ENCODE measurements at places on chromosomes 1 and 21. TPM values are rescaled to one million over a fixed set of nuclear protein-coding genes. Genes with fewer than 3 reads are reported as not detected.

DNA sequence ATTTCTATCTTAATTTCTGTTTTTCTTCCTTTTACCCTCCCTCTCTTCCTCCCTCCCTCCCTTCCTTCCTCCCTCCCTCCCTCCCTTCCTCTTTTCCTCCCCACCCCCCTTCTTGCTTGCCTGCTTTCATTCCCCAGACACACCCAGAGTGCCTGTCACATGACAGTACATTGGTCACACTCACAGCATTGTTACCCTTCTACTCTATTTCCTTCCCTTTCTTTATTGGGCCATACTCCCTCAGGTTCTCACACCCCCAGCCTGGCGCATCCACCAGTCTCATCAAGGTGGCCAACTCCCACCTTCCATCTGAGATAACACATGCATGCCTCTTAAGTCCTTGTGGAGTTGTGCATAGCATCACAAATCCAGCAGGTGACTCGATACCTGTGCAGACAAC lies 10.9 kb downstream of the TMPRSS3 start:
- peak; percentile 62 for DNase-seq

- no peak for DNase-seq
Observed at GRCh38 chr21:46128106-46128932, 27.1 kb downstream of the FTCD start.

DNA sequence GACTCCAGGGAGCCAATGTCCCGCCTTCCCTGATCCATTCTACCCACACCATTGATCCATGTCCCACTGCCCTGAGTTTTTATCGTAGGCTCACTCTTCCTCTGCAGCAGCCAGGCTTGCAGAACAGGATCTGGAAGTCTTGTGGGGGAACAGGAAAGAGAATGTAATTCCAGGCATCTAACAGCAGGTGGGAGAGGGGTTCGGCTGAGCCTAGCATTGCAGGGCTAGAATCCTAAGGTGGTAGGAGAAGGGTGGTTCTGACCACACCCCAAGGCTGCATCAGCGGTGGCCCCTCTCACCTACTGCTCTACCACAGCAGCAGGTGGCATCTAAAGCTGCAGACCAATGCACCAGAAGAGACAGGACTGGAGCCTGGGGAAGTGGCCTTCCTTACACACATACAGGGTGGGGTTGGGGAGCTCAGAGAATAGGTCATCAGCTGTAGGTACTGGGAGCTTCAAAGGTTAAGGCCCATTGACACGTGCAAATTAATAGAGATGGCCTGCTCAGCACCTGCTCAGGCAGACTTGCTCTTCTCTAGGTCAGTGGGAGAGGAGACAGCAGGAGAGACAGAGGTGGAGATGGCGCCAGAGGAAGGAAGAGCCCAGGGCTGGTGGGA lies 20.5 kb downstream of the KNCN start:
- no peak for DNase-seq

SPRR2F gene
- total RNA-seq: not detected

DNA sequence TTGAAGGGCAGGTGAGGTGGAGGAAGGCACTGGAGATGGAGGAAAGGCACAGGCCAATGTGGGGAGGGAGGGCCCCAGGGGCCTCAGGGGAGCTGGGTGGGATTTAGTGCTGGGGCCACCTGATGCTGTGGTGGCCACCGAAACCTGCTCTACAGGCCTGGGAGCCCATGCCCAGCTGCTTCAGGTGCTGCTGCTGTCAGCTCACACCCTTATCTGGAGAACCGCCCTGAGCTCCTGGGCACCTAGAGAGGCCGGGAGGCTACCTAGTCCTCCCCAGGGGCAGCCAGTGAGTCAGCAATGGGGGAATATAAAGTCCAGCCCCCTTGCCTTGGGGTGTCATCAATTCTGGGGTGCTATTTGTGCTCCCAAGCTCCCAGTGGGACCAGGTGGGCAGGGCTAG lies 12.2 kb downstream of the FAM131C start:
- DNase-seq: no peak
